ENCODE measurements at places on chromosomes 4 and X. TPM values are rescaled to one million over a fixed set of nuclear protein-coding genes. Genes with fewer than 3 reads are reported as not detected.

DNA sequence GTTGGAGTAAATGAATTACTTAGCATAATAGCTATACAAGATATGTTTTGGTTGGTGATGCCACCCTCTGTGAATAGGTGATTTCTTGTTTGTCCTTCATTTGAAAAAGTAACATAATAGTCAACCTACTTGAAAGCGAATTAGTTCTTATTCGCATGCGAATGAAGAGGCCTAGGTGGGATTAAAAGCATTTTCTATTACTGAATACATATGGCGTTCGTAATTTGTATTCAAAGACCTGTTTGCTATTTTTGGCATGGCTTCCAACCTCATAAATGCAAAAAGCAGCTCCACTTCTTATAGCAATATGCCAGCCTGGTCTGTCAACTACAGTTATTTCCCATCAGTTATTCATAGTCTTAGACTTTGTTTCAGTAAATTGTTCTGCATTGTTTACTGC lies 261.3 kb downstream of the TENM3 start:
- no peak overlapping the region for H3K4me3 ChIP-seq
- H3K4me1 ChIP-seq: no peaks in the 10 kb centered on the region
- H3K27ac ChIP-seq: no peak overlapping the region
- H3K36me3 ChIP-seq: no peaks in the 10 kb centered on the region

- H3K27ac ChIP-seq: no peak overlapping the region
- DNase-seq: peak; percentile 22
- no peaks in the 10 kb centered on the region for H3K36me3 ChIP-seq
- H3K4me3 ChIP-seq: no peak overlapping the region
- H3K27me3 ChIP-seq: peaks cover 36% of the 10 kb centered on the region
Measured at GRCh38 chr4:1045595-1046201, 34.3 kb downstream of the FGFRL1 start.

DNA sequence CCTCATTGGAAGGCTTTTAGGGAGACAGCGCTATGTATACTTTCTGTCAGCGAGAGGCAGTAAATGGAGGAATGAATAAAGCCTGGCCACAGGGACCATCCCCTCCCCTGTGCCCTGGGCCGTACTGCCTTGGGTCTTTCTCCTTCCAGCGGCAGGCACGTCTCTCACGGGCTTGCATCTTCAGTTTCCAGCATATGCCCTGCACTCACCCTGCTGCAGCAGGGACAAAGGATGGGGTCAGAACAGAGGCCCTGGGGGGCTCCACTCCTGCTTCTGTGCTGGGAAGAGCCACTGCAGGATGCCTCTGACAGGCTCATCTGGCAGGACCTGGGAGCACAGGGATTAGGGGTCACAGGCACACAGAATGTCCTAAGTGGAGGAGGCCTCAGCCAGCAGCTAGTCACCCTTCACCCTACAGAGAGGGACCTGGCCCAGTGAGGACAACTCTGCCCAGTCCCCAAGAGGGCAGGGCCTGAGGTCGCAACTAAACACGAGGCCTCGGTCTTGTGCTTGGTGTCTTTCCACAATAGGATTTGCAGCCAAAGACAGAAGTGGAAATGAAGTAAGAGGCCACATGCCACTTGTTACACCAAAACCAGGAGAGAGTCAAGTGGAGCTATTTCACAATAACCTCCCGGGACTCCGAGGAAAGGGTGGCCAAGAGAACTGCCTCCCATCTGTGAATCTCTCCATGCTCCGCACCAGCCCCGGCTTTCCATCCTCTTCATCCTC lies 150.8 kb downstream of the AFAP1 start:
- H3K27me3 ChIP-seq: no peaks in the 10 kb centered on the region
- no peak overlapping the region for H3K4me3 ChIP-seq
- H3K27ac ChIP-seq: peak overlapping the region; percentile 33
- H3K4me1 ChIP-seq: peaks cover 11% of the 10 kb centered on the region
- H3K36me3 ChIP-seq: peaks cover 20% of the 10 kb centered on the region
- DNase-seq: no peak

GRCh38 chr4:181966104-181966551 lies 277.1 kb upstream of the TENM3 start:
- no peak overlapping the region for H3K4me3 ChIP-seq
- H3K27ac ChIP-seq: no peak overlapping the region
- no peak for DNase-seq
- H3K27me3 ChIP-seq: no peaks in the 10 kb centered on the region
- H3K4me1 ChIP-seq: no peaks in the 10 kb centered on the region
- no peaks in the 10 kb centered on the region for H3K36me3 ChIP-seq

The ANXA10 gene
- total RNA-seq: not detected

The WDR17 gene
- total RNA-seq: 1.4 TPM

DNA sequence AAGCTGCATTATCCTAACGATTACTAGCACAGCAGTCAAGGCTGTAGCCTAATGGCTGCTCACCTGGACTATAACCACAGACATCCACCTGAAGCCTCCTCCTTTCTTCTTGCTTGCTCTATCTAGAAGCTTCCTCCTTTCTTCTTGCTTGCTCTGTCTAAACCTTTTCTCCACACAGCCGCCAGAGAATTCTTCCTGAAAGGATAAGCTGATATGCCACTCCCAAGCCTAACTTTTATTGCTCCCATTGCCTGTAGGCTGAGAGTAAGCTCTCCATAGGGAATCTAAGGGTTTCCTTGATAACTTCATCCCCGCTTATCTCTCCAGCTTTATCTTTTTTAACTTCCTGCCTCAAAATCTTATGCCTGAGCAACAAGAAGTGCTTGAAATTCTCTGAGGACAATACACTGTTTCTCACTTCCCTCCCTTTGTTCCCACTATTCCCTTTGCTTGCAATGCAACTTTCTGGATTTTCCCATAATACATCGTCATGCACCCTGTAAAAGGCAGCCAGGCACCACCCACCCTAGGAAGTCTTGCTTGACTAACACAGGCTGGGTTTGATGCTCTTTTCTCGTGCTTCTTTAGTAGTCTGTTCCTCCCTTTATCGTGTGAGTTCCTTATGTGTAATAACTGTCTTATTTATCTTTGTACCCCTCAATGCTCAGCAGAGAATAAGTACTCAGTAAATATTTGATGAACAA lies 1.4 kb upstream of the LRIT3 start:
- no peaks in the 10 kb centered on the region for H3K27me3 ChIP-seq
- no peaks in the 10 kb centered on the region for H3K4me1 ChIP-seq
- no peak for DNase-seq
- no peak overlapping the region for H3K27ac ChIP-seq
- no peak overlapping the region for H3K4me3 ChIP-seq

The KCNIP4 gene
- total RNA-seq: not detected

- no peaks in the 10 kb centered on the region for H3K36me3 ChIP-seq
- H3K27ac ChIP-seq: no peak overlapping the region
- no peak overlapping the region for H3K4me3 ChIP-seq
Measured at GRCh38 chr4:187479511-187479910, 516.1 kb upstream of the ZFP42 start.

- H3K27ac ChIP-seq: no peak overlapping the region
- no peaks in the 10 kb centered on the region for H3K4me1 ChIP-seq
- H3K36me3 ChIP-seq: no peaks in the 10 kb centered on the region
Measured at GRCh38 chr4:111930659-111931058, 214.6 kb upstream of the FAM241A start.

DNA sequence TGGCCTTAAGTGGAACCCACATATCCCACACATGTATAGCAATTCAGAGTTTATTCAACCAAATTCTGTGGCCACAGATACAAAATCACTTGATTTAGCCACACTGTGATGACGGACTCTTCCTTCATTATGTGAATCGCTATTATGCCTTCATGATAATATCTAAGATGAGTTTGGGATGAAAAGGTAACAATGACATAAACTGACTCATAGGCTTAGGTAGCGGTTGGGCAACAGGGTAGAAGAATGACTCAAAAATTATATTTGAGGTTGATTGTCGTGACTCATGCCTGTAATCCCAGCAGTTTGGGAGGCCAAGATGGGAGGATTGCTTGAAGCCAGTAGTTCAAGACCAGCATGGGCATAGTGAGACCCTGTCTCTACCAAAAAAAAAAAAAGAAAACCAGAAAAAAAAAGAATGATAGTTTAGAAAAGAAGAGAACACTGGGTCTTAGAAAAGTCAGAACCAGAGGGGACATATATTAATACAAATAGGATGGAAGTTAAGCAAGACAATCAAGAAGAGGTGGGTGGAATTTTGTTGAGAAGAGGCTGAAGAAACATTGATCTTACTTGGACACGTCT lies 70.4 kb upstream of the USP9X start:
- no peak overlapping the region for H3K27ac ChIP-seq
- H3K36me3 ChIP-seq: no peaks in the 10 kb centered on the region
- H3K4me1 ChIP-seq: no peaks in the 10 kb centered on the region

- no peaks in the 10 kb centered on the region for H3K4me1 ChIP-seq
- DNase-seq: no peak
- no peaks in the 10 kb centered on the region for H3K36me3 ChIP-seq
- no peak overlapping the region for H3K27ac ChIP-seq
- H3K27me3 ChIP-seq: no peaks in the 10 kb centered on the region
Measured at GRCh38 chrX:78886550-78886949, 58.6 kb upstream of the P2RY10 start.

DNA sequence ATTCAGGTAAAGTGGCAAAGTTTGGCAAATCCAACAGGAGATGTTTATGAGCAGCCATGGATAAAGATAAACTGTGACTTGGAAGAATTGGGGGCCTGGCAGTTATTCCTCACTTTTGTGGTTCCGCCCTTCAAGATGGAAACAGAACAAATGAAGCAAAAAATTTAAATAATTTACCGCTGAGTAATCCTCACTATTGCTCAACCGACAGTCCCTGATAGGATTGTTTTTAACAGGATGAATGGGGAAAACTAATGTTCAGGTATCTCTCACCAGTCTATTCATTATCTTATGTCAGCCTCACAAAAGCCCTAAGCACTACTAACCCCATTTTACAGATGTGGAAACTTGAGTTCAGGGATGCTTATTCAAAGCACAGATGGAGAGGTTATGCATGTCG lies 90.8 kb downstream of the FNIP2 start:
- no peak overlapping the region for H3K27ac ChIP-seq
- H3K4me1 ChIP-seq: no peaks in the 10 kb centered on the region
- peaks cover 54% of the 10 kb centered on the region for H3K36me3 ChIP-seq
- DNase-seq: no peak

- H3K36me3 ChIP-seq: no peaks in the 10 kb centered on the region
- H3K27me3 ChIP-seq: no peaks in the 10 kb centered on the region
- no peak overlapping the region for H3K4me3 ChIP-seq
Measured at GRCh38 chr4:24197955-24198354, 308.1 kb upstream of the PPARGC1A start.

DNA sequence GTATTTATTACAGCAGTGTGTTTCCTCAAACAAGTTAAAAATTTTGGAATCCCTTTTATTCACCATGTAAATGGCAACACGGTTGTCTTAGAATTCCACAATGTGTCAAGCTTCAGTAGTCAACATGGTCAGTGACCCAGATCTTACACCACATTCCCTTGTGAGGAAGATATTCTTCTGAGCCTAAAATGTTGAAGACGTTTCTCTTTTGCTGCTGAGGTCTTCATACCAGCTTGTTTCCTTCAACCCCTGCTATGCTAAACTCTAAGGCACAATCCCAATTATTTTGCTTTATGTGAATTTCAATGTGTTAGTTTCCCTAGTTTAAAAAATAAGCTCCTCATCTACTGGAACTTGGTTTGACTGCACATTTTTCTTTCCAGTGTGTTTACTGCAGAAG lies 17.6 kb upstream of the LDB2 start:
- no peaks in the 10 kb centered on the region for H3K36me3 ChIP-seq
- H3K27ac ChIP-seq: no peak overlapping the region
- H3K4me3 ChIP-seq: no peak overlapping the region
- no peaks in the 10 kb centered on the region for H3K27me3 ChIP-seq
- no peaks in the 10 kb centered on the region for H3K4me1 ChIP-seq
- DNase-seq: no peak

DNA sequence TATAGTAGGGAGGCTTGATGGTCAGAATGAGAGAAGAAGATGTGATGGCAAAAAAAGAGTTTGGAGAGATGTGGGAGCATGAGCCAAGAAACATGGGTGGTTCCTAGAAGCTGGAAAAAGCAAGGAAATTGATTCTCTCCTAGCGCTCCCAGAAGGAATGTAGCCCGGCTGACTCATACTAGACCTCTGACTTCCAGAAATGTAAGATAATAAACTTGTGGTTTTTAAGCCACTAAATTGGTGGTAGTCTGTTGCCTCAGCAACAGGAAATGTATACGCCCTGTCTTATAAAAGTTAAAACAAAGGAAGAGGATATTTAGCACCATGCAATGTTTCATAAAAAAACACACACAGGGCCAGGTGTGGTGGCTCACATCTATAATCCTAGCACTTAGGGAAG lies 182.7 kb upstream of the PCDH7 start:
- H3K4me3 ChIP-seq: no peak overlapping the region
- no peaks in the 10 kb centered on the region for H3K27me3 ChIP-seq
- H3K27ac ChIP-seq: no peak overlapping the region

The AVPR2 gene
- total RNA-seq: 2.6 TPM

Data from heart left ventricle (tissue), 16 donors.